HS-5 (cell line): ENCODE measurements at places on chromosomes 5 and 9.
A peak's percentile ranks its signal among the peaks of the same experiment; 100 is the strongest.

DNA sequence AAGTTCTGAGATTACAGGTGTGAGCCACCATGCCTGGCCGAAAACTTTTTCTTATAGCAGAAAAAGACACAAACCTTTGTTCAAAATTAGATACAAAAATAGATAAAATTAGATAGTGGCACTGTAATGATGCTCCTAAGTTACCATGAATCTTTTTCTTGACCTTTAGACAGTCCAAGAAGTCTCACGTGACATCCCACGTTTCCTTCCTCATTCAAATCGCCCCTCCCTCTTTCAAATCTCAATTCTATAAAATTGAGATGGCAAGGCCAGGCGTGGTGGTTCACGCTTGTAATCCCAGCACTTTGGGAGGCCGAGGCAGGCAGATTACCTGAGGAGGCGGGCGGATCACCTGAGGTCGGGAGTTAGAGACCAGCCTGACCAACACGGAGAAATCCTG is 7.7 kb upstream of the ZCCHC10 start:
- no peak for DNase-seq

GRCh38 chr5:32776200-32776599 is 65.1 kb downstream of the NPR3 start:
- no peak for DNase-seq

- DNase-seq, result no peak
These were observed 44.8 kb upstream of the SSBP2 start for GRCh38 chr5:81795666-81796065.

GRCh38 chr5:68041293-68041692 is 174.3 kb upstream of the PIK3R1 start:
- DNase-seq, result no peak

DNA sequence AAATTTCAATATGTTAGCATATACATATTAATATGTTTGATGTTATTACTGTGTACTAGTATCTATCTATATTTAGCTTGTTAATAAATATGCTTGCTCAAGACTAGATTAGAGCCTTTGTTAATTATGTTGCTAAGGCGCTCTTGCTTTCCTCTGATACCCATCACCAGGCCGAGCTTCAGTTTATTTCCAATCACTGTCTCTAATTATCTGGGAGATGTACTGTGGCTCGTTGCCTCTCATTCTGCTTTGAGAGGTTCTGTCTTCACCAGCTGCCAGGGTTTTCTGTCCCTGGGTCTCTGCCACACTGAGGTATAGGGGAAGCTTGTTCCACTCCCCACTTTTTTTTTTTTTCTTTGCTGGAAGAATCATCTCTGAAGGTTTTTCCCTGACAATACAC is 21.0 kb upstream of the TAF11L2 start:
- DNase-seq, result no peak

DNA sequence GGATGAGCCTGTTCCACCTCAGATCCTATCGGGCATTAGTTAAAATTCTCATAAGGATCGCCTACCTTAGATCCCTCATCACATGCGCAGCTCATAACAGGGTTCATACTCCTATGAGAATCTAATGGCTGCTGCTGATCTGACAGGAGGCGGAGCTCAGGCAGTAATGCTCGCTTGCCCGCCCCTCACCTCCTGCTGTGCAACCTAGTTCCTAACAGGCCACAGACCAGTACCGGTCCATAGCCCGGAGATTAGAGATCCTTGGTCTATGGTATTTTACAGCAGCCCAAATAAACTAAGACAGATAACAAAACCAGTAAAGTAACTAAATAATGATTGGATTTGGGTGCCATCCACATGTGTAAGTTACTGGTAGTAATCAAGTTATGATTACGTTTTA is 17.5 kb downstream of the GOLPH3 start:
- no peak for DNase-seq

DNA sequence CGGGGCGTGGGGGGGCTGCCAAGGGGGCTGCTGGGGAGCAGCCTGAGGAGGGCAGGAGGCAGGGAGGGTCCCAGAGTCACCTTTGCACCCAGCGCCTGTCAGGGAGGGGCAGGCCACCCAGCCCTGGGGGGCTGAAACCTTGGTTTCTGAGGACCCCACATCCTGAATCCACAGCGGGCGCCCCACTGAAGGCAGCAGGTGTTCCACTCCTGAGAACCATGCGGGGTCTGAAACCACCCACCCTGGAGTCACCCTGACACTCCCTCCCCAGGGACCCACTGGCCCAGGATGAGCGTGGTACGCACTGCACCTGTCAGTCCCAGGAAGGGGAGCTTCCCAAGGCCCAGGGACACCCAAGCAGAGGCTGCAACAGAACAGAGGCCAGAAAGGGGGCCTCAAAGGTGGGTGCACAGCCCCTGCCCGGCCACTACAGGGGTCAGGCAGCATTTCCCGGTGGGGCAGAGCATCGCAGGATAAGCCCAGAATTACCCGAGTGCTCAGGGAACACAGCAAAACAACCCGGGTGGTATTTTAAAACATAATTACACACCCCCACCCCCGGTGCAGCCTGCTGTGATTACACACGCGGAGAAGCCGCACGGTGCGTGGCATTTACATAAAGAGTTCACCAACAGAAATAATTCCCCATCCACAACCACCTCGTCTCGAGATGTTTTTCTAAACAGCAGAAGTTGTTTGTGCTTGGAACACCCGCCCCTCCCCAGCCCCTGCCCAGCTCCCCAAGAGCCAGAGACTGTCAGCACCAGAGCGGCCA is 57.3 kb upstream of the UBAC1 start:
- DNase-seq, result no peak

DNA sequence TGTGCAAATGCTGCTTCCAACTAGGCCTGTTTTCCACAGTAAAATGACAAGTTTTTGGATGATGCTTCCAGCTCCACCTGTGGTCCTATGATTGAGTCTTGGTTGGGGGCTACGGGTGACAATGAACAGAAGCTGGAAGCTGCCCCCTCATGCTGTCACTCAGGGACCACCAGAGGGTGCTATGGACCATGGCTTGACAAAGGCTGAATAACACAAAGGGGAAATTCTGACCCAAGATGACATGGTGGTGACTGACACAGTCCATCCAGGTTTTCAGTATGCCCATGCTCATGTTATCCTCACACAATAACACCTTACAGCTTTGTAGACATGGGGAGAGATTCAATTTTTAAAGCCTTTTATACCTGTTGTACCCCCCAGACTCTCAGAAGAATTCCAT is 23.9 kb upstream of the SAP30L start:
- no peak for DNase-seq

DNA sequence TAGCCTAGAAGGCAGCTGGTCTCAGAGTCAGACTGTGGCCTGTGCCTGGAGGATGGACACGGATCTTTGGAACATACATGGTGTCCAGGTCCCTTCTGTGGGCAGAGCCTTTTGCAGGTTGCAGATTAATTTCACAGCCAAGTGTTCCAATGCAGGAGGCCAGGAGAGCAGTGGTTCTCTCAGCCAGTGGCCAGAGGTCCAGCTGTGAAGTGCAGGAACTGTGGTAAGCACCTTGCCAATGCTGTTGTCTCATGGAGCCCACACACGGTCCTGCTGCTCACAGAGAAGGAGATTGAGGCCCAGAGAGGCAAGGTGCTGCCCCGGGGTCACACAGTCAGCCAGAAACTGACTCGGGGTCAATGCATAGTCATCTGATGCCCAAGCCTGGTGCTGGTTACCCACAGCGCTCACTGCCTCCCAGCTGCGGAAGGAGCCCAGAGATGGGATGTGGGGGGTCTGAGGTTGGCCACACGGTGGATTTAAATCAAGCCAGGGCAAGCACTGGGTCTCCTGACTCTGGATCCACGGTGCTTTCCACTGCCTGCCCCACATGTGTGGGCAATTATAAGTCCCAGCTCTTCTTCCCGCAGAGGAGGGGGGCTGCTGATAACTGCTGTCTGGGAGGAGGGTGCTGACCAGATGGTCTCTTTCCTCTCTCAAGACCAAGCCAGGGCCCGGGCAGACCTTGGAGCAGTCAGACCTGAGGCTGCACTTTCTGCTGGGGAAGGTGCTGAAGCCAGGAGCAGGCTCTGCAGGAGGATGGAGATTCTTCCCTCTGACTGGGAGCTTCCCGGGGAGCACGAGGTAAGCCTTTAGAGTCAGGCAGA is 2.8 kb downstream of the PDGFRB start:
- no peak for DNase-seq

GRCh38 chr9:105510024-105510423 is 47.9 kb upstream of the FKTN start:
- peak; percentile 38 for DNase-seq

DNA sequence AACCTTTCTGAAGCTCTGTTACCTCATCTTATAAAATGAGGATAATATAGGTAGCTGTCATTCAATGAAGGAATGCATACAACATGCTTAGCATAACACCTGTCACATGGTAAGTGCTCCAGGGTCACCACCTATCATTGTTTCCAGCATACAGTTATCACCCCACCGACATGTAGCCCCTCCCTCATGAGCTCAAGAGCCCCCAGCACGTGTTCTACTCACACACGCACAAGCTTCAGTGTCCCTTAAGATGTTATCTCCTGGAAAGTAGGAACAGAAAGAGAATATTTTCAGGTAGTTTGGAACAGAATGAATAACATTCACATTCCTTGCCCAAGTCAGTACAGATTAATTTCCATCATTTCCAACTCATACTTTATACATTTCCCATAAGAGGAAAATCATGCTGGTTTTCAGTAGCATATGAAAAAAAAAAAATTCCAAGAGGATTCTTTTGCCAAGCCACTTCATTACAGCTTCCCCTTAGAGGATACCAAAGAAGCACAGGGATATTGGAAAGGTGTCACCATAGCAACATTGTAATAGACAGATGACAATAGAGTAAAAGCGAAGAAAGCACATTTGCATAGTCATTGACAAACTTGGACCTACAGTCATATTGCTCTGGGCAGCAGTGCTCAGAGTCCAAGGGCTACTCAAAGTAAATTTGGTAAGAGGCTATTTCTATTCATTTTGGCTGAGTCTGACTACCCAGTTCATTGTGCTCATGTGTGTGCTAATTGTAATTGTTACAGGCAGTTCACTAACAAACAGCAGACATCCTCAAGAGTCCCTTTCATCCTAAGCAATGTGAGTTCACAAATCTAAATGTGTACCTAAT is 1.5 kb upstream of the MOB3B start:
- DNase-seq, result no peak

GRCh38 chr5:37838152-37838932 is 1.5 kb downstream of the GDNF start:
- DNase-seq, result no peak
